Stimulated activated CD8-positive, alpha-beta memory T cell treated with anti-CD3 and anti-CD28 coated beads, Interleukin-4, amount 100 ng/mL, for 4 hours (primary cell): ENCODE measurements at places on chromosomes 3 and 15.

GRCh38 chr3:192130534-192131132 lies 596.7 kb downstream of the FGF12 start:
- DNase-seq, result no peak

DNA sequence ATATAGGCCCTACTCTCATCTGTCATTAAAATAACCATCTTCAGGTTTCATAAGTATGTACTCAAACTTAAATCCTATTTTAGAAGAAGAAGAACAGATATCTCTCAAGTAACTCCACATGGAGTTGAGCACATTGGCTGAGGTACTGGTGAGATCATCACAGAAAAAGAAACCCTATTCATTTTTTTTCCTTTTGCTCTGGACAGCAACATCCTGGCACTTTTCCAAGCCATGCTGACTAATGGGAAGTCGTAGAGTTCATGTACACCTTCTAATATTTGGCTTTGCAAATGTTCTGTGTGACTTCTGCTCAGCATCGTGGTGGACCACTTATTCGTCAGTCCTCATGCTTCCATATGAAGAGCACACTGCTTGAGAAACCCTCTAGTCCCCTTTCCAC lies 336.0 kb upstream of the KCNH8 start:
- no peak for DNase-seq

- no peak for DNase-seq
Measured at GRCh38 chr15:73570355-73571032, 62.7 kb downstream of the NPTN start.

DNA sequence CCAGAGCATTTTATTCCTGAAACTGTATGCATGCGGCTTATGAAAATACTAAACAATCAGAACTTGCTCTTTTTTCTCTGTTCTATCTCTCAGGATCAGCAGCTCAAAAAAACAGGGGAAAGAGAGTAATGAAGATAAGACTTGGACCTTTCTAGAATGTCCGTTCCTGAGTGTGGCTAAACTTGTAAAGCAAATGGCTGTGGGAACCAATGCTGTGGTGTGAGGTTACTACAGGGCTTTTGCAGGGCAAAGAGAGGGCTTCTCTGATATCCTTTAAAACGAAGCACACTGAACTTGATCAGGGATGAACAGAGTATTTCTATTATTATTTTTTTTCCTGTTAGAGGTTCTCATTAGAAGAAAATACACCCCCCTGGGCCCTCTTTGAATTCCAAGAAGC lies 223.4 kb downstream of the THRB start:
- no peak for DNase-seq

DNA sequence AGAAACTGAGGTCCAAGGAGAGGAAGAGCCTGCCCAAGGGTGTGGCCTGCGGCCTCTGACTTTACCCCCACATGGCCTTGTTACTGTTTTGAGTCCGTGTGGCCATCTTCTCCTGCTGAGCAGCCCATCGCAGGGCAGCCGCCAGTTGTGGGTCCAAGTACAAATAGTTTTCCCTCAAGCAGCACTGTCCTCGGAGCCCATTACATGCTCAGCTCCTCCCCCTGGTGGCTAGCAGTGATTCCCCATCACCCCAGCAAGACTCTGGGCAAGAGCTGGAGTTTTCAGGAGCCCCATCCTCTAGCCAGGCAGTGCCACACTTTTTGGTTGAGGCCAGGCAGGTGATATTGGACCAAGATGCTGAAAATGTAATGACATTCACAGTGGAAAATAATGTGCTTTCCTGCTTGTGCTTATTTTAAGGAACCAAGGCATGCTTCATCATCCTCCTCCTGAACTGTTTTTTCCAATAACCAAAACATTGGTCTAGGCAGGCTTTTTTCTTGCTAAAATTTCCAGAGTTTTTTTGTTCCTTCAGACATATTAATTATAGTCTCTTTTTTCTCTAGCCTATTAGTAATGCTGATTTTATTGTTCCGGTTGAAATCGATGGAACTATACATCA lies 23.2 kb upstream of the VILL start:
- DNase-seq, result peak; percentile 27

- DNase-seq, result no peak
Measured at GRCh38 chr3:126441256-126441880, 34.3 kb downstream of the ZXDC start.

DNA sequence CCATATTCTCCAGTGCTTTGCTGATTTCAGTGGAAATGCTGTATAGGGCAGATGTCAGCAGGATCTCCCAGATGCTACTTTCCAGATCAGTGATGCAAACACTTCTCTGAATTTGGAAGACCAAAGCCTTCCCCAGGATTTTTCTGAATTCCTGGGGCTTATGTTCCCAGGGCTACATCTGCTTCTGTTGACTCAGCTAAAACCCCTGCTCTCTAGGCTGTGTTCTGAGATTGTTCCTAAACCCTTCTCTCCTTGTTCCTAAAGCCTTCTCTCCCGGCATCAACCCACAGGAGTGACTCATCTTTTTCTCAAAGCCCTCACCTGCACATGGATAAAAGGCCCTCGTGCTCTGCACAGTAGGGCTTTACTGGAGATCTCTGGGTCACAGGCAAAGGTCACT lies 35.5 kb downstream of the FAH start:
- DNase-seq, result no peak

GRCh38 chr15:52120488-52120887 lies 7.9 kb upstream of the BCL2L10 start:
- DNase-seq, result no peak

DNA sequence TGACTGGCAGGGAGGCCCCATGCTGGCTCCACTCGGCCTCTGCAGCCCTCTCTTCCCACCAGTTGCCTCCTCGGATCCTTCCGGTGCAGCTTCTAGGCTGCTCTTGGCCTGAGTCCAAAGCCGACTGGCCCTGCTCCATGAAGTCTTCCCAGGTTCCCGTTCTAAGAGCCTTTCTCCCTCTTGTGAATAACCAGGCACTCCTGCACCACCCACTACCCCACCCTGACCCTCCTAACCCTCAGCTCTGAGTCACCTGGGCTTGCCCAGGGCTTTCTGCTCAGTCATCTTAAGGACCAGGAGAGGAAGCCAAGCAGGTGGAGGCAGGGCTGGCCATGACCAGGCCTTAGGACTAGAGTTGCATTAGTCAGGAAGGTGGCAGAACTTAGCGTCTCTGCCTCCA lies 28.1 kb upstream of the CNBP start:
- no peak for DNase-seq

DNA sequence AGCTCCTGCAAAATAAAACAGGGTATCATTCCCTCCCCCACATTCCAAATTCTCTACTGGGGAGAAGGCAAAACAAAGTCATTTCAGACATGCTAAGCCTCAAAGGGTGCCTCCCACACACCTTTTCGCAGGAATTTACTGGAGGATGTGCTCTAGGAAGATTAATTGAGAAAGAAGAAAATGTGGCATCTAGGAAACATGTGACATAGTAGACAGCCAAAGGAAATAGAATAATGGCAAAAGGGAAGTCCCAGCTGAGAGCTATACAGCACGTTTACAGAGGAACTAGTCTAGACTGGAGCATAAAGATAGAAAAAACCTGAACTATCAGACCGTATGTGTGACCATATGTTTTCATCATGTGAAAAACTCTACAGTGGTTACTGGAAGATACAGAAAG lies 58.8 kb upstream of the MELTF start:
- no peak for DNase-seq

DNA sequence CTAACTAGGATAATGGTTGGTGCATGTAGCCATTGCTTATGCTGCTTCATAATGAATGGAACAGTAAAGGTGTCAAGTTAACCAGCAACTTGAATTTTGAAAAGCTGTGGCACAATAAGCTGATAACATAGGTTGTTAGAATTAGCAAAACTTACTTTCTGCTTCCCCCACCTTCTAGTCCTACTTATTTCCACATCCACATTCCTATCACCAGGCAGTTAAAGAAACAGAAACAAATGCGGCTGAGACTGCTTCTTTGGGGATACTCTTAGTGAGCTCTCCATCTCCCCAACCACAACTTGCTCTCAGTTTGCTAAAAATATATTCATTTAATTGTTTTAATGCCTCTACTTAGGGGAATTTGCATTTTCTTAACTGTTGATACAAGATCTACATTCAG lies 215.1 kb downstream of the TIGIT start:
- DNase-seq, result no peak

DNA sequence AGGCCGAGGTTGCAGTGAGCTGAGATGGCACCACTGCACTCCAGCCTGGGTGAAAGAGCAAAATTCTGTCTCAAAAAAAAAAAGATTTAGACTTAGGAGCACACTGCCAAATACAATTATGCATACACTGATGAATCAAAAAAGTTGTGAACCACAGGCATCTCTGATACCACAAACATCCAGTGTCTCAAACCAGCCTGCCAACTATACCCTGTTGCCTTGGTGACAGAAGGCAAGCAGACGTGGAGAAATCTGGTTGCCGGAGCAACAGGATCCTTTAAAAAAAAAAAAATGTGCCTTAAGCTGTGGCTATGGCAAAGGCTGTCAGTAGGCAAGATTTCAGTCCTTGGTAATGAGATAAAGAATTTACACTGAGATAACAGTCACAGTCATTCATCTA lies 202.3 kb downstream of the NEK10 start:
- no peak for DNase-seq

DNA sequence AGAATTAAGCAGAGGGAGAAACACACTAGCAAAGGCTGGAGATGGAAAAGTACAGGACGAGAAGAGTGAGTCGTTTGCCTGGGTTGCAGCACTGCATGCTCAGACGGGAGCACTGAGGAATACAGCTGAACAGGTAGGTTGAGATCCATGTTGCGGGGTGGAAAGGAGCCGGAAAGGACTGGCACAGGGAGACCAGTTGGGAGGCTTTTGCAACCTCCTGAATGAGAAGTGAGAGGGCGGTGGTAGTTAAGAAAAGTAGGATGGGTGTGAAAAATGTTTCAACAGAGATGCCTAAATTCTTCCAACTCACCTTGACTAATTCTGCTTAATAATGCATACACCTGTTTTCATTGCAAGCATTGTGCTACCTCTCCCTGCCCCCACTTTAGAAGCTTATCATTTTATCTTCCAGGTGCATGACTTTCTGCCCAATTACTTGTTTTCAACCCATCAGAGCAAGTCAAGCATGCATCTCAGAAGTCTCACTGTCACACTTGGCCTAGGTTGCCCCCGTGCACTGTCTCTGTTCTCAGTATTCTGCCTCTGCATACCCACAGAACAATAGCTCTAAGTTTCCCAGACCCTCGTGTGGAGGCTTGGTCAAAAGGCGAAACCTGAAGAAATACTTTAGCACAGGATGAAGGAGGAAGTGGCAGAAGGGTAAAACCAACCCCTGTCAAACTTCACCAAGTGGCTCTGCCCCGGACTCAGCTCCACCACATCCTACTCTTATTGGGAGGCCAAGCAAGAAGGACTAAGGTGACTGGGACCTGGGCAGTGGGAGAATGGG lies 199.3 kb upstream of the BCL6 start:
- no peak for DNase-seq

- no peak for DNase-seq
Measured at GRCh38 chr3:13762906-13763305, 117.0 kb downstream of the WNT7A start.

- DNase-seq, result no peak
Measured at GRCh38 chr3:21117370-21117769, 633.6 kb downstream of the ZNF385D start.
